Stimulated activated CD8-positive, alpha-beta memory T cell treated with anti-CD3 and anti-CD28 coated beads, Interleukin-2, amount 100 ng/mL, for 1 hour (primary cell): ENCODE measurements at places on chromosomes 4 and X.

DNA sequence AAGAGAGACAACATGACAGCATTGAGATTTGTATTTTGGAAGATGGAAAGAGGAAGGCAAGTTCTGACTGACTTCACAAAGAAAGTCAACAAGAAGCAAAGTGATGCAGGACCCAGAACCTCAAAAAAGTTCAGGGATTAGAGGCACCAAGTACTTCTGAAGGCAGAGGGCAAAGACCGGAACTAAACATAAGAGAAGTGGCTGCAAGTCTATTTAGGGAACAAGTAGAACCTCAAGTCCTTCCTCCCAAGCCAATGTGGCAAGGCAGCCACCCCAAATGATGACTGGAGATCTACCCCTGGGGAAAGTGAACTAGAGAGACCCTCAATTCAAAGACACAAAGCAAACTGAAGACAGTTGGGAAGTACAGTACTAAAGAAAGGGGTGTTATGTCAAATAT, 46.6 kb downstream of the SLC39A8 start:
- DNase-seq = no peak

GRCh38 chr4:74028504-74028903, 10.0 kb downstream of the CXCL3 start:
- no peak for DNase-seq

DNA sequence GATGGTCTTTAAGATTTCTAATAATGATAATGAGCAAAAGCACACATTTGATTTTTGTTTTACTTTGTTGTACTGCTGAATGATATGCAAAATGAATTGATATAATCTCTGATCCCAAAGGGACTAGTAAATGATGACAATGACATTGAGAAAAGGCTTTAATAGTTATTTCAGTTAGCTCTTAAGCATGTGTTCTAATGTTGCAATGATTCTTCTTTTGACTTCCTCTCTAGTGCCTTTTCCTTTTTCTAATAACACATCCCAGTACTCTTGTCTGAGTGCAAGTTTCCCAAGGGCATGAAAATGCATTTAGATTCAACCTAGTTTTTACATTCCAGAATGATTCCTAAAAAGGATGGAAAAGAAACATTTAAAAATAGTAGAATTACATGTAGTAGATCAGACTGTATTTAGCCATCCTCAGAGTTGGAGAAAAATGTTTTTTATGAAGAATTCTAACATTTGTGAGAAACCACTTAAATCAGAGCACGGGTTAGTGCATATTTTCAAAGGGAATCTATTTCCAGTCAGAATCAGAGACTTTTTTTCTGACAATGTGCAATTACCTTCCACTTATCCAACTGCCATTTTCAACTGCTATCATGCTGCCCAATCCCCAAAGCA, 508.8 kb downstream of the C4orf33 start:
- no peak for DNase-seq

DNA sequence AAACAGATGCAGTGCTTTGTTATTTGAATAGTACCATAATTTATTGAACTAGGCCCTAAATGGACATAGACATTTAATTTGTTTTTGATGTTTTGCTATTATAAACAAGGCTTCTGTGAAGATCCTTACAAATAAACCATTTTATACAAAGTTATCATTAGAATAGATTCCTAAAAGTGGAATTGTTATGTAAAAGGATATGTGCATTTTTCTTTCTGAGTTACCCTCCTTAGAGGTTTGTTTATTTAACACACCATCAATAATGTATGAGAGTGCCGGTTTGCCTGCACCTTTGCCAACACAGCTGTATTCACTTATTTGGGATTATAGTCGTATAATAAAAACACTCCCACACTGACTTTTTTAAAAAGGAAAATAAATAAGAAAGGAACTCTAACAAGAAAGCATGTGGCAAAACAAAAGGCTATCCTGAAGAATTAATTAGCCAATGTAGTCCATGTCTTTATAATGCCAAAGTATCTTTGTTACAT, 84.8 kb downstream of the PAK3 start:
- no peak for DNase-seq

- no peak for DNase-seq
Measured at GRCh38 chrX:110924871-110925270, 129.3 kb upstream of the CHRDL1 start.

- no peak for DNase-seq
Measured at GRCh38 chr4:174324236-174324635, 40.5 kb downstream of the CEP44 start.

DNA sequence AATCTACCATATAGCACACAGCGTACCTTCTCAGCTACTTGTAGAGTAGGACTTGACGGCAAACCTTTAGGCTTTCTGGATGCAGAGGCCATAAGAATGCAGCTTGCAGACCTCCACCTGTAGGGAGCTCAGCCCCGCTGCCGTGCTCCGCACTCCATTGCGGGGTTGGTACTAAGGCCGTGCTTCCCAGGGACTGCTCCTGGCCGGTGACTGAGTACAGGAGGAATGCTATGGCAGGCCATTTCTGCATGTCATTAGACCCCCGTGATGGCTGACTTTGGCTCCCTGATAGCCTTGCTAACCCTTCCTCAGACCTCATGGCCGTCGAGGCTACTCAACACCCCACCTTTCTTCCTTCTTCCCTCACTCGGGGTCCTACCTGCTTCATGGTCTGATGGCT, 26.4 kb downstream of the TIGD2 start:
- no peak for DNase-seq

DNA sequence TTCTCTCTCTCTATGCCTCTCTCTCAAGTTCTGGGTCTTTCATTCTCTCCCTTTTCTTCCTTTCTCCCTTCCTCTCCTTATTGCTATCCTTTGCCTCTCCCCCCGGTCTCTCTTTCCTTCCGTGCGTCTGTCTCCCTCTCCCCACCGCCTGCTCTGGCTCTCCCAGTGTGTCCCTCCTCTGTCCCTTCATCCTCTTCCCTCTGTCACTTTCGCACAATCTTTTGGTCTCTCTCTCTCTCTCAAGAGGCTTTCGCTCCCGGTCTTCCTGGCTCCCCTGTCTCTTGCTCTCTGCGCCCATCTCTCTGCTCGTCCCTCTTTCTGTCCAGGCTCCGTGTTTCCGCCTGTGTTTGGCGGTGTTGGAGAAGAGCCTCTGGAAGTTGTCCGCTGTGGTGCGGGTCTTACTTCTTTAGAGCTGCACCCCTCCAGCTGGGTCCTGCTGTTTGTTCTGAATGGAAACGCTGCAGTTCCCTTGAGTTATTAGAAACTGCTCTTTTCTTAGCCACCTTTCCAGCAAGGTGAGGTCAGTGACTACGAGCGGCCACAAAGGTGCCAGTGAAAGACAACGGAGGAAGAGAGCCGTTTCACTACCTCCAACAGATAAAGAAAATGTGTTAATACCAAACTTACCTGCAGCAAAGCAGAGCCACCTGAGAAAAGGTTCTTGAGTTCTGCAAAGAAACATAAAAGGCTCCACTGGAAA, 1.1 kb downstream of the BMPR1B start:
- DNase-seq = no peak

DNA sequence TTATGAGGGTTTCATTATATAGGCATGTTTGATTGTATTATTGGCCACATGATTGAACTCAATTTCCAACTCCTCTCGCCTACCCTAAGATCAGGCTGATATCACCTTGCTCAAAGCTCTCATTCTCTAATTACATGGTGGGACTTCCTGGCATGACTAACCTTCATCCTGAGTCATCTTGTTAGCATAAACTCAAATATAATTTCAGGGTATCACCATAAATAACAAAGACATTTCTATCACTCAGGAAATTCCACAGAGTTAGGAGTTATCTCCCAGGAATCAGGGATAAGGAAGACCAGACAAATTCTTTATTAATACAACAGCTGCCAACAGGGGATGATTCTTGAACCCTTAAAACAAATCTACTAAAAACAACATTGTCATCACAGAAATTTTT, 90.7 kb downstream of the NDST3 start:
- no peak for DNase-seq

DNA sequence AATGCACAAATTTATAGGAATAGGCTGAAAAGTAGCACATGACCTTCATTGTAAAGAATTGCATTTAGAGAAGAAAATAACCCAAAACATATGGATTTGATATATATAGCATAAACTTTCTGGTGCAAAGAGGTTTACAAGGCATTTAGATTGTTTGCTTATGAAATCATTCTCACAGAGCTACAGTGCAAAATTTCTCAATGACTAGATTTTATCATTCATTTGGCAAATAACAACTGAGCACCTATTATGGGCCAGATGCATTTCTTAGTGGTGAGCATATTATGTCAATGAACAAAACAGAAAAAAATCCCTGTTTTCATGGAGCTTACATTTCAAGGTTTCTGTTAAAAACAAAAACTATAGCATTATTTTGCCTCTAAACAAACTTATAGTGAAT, 34.1 kb upstream of the TNIP3 start:
- DNase-seq = no peak

- DNase-seq = no peak
Measured at GRCh38 chr4:139950568-139950967, 203.4 kb downstream of the MAML3 start.

DNA sequence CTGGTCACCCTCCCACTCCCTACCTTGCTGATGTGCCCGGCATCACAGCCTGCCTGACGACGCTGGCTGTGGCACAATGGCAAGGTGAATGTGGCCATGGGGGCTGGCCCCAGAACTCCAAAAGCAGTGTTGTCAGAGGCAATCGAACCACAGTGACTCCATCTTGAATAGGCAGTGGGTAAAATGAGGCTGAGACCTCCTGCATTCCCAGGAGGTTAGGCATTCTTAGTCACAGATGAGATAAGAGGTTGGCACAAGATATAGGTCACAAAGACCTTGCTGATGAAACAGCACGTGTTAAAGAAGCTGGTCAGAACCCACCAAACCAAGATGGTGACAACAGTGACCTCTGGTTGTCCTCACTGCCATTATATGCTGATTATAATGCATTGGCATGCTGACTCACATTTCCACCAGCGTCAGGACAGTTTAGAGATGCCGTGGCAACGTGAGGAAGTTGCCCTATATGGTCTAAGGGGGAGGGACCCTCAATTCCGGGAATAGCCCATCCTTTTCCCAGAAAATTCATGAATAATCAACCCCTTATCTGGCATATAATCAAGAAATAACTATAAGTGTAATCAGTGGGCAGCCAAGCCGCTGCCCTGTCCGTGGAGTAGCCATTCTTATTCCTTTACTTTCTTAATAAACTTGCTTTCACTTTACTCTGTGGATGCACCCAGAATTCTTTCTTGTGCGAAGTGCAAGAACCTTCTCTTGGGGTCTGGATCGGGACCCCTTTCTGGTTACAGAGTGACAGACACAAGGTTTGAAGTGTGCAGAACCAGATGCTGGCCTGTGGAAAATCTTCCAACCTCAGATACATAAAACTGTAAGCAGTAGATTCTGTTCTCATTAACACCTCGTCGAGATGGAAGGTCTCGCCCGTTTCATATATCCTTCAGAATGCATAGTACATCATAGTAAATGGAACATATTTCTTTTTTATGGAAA, 26.8 kb upstream of the CLDN24 start:
- no peak for DNase-seq

- DNase-seq = no peak
Measured at GRCh38 chr4:179762840-179763239, 2320.6 kb upstream of the AGA start.

GRCh38 chr4:101414496-101414895, 67.2 kb upstream of the PPP3CA start:
- no peak for DNase-seq

DNA sequence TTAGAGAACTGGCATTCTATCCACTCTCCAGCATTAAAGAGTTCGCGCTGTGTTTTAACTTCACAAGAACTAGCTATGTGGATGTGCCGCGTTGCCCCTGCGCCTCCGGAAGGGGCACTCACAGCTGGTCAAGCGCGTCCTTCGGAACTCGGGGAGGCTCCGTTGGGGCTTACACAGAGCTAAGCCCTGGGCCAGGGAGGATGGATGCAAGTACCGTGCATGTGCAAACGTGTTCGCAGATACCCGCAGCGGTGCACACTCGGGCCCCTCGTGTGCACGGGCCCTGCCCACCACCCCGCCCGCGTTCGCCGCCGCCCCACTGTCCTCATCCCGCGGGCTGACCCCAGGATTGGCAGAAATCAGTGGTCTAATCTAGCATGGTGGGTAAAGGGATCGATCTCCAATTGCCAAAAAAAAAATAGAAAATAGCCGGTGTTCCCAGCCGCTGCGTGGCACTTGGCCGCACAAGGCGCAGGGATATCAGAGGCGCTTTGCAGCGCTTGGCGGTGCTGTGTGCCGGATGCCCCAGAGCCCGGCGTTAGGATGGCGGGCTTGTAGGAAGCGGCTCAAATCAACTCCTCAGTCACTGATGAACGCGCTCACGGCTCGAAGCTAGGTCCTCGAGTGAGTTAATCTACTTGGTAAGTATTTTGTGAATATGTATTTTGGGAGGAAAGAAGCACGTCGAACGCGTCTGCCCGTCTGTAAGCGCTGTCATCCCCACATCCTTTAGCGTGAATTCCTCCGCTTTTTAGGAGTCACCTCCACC, 989 bp upstream of the PCDH10 start:
- no peak for DNase-seq

GRCh38 chr4:175705407-175705806, 106.7 kb downstream of the GPM6A start:
- DNase-seq = no peak

DNA sequence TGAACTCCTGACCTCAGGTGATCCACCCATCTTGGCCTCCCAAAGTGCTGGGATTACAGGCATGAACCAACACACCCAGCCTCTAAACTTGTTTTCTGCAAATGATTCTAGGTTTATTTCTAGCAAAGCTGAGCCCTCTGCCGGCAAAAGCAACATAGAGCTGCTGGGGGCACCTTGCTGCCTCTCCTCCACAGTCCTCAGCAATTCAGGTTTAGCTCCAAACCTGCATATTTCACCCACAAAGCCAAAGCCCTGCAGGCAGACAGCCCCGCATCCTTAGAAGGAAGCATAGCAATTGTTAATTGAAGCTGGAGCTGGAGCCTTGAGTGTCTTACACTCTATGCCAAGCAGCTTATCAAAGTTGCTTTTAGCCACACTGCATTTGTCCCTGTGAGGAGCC, 24.9 kb upstream of the OCIAD2 start:
- DNase-seq = no peak

DNA sequence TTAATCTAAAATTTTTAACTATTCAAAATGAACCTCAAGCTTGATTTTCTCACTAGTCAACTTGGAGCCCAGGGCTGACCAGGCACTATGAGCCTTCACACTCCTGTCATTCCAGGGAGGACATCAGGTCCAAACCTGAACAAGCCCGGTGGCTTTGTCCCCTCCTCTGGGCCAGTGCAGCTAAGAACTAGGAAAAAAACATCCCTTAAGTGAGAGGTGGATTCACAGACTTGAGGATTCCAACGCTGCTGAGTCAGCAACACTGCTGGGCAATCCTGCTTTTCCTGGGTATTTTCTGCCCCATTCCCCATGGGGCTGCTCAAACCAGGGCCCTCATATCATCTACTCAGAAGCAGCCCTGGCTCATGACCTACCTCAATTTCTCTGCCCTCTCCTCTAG, 4.0 kb downstream of the RNF212 start:
- no peak for DNase-seq
